AG04449 (cell line): ENCODE measurements at places on chromosomes 3 and 15.

DNA sequence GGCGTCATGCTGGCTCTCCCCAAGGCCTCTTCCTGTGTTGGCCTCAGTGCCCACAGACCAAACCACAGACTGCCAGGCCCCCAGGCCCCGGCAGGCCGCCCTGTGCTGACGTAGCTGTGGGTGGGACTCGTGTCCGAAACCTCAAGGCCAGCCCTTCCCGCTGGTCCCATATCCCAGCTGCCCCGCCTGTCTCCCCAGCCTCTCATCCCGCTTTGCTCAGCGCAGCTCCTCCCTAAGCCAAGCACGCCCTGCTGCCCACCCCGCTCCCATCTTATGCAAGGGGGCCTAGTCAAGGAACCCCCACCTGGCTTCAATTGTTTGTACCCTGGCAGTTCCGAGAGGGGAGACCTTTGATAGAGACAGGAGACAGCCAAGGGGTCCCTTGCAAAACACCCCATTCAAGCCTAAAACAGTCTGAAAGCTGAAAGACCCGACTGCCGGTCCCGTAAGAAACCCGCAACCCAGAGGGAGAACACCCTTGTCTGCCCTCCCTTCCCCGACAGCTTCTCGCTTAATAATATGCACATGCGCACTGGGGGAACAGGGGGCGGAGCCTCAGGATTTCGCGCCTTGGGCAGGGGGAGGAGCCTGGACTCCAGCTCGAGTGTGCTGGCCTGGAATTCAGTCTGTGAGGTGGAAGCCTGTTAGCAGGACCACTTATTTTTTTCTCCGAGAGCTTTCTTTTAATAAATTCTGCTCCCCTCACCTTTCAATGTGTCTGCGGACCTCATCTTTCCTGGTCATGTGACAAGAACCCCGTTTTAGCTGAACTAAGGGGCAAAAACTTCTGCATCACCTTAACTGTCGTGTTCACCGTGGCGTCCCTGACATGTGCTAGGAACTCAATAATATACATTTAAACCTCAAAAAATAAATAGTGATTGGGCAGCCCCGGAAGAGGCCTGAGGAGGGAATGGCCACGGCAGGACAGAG, 17.2 kb downstream of the TNFAIP8L3 start:
- DNase-seq = no peak

DNA sequence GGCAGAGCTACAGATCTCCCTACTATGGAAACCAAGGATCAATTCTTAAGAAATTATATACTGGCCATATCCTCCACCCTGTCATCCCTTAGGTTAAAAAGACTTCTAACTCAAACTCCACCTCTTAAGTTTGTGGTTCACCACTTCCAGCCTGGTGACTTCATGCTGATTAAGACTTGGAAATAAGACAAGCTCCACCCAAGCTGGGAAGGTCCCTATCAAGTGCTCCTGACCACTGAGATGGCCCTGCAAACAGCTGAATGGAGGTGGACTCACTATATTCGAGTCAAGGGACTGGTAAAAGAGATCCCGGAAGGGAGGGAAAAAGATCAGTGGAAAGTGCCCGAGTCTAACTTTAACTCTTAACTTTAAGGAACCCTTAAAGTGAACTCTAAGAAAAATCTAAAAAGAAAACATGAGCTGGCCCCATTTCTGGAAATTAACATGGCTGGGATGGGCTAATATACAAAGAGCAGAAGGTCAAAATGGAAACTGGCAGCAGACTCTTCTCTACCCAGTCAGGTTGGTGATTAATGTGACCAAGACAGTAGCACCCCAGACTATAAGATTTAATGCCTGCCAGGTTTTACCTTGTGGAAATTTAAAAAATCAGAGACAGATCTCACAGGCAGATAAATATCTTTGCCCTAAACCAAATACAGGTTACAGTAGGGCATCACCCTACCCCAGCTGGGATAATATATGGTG, 43.9 kb downstream of the PPCDC start:
- no peak for DNase-seq

DNA sequence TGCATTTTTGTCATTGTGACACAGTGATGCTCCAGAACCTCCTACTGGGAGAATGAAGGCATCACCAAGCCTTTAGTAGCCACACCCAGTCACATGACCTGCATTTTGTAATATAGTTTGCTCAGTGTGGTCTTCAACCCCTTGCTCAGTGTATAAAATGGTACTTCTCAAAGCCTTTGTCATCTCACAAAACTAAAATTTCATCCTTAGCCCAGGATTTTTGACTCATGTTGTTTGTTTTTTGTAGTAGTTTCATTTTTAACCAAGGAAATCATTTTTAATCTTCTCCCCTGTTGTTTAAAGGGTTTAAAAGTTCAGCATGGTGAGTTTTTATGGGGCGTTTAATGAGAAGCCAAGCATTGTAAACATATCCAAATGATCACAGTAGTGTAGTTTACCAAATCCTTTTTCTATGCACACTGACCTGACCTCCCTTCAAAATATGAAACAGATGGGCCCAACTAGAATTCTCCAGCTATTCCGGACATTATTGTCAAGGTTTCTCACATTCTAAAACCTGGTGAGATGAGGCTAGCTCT, 123.5 kb upstream of the IL12A start:
- no peak for DNase-seq

GRCh38 chr3:180611006-180611405, 9.0 kb downstream of the TTC14 start:
- no peak for DNase-seq

DNA sequence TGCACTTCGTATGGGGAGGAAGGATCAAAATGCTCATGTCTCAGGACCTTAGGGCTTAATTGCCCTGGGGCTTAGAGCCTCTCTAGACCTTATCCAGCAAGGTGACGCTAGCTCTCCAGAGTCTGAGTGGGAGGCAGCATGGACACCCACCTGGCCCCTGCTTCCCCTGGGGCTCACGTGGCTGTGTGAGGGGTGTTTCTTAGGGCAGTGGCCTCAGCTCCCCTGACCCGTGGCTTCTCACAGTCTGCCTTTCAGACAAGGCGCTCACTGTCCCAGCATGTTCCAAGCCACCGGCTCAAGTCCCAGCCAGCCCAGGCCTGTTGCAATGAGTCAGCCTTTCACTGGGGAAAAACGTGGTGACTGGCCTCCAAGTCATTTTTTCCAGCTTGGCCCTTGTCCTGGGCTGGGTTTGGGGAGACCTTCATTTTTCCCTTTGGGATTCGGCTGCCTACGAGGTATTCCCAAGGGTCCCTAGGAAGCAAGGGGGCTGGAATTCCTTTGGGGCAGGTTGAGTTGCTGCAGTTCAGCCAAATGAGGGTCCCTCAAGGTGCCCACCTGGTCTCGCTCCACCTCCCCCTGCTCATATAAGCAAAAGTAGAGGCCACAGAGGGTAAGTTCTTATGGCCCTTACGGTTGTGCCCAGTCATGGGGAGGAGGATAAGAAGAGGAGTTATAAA, 15.7 kb downstream of the BHLHE40 start:
- no peak for DNase-seq

GRCh38 chr15:40511472-40512133, 40.8 kb downstream of the CHST14 start:
- no peak for DNase-seq

DNA sequence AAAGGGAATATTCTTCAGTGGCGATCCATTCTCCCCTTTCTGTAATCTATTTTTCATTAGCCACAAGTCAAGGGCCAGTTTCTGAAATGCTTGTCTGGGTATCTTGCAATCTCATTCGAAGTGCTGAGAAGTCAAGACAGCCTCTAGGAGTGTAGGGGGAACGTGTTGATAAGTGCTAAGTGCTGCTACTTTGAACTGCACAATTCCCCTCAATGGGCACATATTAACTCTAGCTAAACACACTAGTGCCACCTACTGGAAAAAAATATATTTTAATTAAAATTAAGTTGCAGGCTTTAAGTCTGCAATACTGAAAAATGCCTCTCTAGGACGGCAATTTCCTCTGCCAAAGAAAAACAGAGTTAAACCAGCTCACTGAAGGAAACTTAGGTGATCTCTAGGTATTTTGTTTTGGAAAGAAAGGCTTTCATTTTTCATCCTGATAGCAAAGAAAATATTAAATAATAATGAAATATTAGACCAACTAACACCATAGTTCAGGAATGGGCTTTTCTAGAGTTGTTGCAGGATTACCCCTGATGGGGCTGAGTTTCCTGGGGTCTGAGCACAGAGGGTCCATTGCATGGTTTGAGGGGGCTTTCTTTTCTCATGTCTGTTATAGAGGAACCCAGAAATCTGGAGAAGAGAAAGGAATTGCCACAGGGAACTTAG, 181.9 kb upstream of the KBTBD8 start:
- peak; percentile 36 for DNase-seq

DNA sequence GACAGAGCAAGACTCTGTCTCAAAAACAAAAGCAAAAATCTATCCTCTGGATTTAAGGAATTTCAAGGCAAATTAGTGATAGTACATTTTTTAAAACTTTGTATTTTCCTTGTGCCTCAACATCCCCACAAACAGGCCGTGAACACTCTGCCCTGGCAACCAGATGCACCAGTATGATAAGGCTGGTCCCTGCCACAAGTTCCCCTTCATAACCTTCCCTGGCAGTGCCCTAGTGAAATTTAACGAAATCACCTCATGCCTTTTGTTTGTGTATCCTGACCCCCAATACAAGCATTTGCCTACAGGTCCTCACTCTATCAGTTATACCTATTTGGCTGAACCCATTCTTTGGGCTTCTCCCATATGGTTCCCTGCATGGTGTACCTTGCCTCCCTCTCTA, 107.4 kb upstream of the FLNB start:
- no peak for DNase-seq

- DNase-seq = no peak
These were observed 371.2 kb downstream of the ROBO1 start for GRCh38 chr3:79396595-79396994.

DNA sequence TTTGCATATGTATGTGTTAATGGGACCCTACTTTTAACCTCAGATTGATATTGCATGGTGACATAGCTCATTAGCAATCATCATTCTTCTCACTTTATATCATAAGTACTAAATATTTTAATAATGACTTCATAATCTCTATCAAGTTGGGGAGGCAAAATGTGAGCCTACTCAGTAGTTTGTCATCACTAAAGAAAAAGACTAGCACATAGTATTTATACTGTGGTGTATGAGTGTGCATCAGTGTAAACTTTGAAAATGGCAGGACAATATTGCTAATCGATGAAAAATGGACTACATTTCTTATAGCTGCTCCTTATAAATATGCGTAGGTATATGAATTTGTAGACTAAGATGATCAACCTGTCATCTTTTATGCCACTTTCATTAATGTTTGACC, 624.5 kb upstream of the ROBO2 start:
- DNase-seq = no peak

DNA sequence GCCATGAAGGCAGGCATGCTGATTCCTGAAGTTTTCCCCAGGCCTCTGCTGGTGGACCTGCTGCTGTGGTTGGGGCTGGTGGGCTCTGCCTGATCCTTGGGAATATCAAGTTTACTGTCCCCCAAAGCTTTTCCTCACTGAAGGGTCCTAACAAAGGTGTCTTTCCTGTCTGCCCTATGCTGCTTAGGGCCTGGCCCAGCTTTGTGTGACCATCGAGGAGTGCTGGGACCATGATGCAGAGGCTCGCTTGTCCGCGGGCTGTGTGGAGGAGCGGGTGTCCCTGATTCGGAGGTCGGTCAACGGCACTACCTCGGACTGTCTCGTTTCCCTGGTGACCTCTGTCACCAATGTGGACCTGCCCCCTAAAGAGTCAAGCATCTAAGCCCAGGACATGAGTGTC, 13.2 kb upstream of the EXOG start:
- no peak for DNase-seq

GRCh38 chr3:129068291-129068886, 7.8 kb downstream of the GP9 start:
- DNase-seq = no peak

- DNase-seq = no peak
These were observed 281.6 kb downstream of the PLCL2 start for GRCh38 chr3:17166369-17166768.

- DNase-seq = no peak
These were observed 29.7 kb upstream of the NSMCE3 start for GRCh38 chr15:29299331-29299730.

DNA sequence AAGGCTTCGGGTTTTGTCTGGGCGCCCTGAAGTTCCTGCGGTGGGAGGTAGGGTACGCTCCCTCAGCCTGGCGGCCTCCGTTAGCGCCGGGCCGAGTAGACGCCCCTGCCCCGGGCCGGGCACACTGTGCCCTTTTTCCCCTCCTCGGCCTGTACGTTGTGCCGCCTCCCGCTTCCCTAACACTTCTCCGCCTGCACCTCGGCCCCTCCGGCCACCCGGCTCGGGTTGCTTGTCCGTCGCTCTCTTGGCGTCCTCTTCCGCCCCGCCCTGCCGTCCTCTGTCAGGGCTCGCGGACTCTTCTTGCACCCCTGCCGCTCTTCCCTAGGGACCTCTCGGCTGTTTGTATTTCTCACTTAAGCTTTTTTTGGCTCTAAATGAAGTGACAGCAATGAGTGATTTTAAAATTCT, 384 bp downstream of the KNL1 start:
- no peak for DNase-seq

GRCh38 chr3:143532091-143532490, 316.2 kb downstream of the SLC9A9 start:
- no peak for DNase-seq

DNA sequence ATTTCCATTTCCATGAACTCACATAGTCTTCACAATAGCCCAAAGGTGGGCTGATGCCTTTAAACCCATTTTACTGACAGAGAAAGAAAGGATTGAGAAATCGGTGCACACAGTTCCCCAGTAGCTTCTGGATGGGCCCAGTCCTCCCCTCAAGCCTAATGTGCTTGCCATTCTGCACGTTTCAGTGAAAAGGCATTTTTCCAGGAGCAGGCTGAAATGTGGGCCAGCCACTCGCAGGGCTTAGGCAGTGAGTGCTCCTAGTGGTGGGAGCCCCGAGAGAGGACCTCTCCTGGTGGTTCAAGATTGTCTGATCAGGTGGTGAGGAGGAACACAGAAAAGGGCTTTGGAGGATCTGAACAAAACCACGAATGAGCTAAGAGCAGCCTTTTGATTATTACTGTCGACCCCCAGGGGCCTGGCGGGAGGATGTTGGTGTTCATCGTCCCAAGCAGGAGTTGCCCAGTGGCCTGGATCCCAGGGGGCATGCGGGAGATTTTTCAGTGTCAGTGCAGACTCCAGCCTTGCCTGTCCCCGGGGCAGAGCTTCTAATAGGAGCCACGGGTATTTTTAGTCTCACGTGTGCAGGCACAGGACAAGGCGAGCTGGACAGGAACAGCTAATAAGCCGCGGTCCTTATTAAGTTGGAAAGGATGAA, 8.7 kb upstream of the KY start:
- no peak for DNase-seq

GRCh38 chr3:189457201-189457607, 174.0 kb upstream of the TP63 start:
- DNase-seq = no peak

GRCh38 chr15:52735231-52736089, 54.7 kb downstream of the ONECUT1 start:
- peak; percentile 5 for DNase-seq

DNA sequence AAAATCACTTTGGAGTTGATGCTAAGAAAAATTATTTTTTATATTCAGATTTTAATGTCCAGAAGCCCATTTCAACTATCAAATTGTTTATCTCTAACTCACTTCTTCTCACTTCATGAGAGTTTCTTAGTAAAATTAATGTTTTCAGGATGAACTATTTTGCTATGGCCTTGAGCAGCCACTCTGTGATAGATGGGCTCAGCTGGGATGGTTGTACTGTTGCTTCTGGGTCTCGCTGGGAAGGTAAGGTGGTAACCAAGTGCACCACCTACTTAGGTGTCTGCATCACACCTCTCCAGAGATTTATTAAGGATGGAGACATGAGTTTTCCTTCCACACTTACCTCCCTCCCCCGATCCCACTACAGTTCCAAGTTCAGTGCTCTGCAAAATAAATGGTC, 110.3 kb upstream of the ATP2B2 start:
- no peak for DNase-seq
